ENCODE measurements at places on chromosomes 12 and 14. TPM values are rescaled to one million over a fixed set of nuclear protein-coding genes. Genes with fewer than 3 reads are reported as not detected.

DNA sequence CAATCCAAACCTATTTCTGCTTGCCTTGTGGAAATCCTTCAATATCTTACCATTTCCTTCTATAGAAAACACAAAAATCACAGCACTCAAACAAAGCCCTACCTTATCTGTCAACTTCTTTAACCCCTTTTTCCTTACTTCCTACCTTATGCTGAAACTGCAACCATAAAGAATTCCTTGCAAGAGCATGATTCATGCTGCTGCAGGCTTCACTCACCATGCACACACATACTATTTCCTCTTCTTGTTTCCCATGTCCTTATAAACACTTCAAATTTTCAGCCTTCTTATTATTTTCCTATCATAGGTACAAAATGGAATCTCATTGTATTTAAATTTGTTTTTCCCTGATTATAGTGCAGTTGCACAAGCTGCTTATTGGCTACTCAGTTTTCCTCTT lies 23.3 kb downstream of the LMNTD1 start:
- DNase-seq, result no peak

- DNase-seq, result no peak
Measured at GRCh38 chr14:93729993-93730392, 58.3 kb downstream of the PRIMA1 start.

- peak; percentile 57 for DNase-seq
Measured at GRCh38 chr12:49874142-49874897, 29.4 kb downstream of the FAIM2 start.

- no peak for DNase-seq
Measured at GRCh38 chr12:65937161-65937641, 112.9 kb downstream of the HMGA2 start.

Gene FAM222A
- 0.62 TPM for total RNA-seq

GRCh38 chr12:13606290-13606689 lies 375.1 kb downstream of the GRIN2B start:
- no peak for DNase-seq

- no peak for DNase-seq
Measured at GRCh38 chr12:112362310-112362709, 19.9 kb downstream of the HECTD4 start.
